ENCODE measurements at places on chromosomes 12 and 14. TPM values are rescaled to one million over a fixed set of nuclear protein-coding genes. Genes with fewer than 3 reads are reported as not detected.

- DNase-seq = no peak
- H3K4me1 ChIP-seq = no peaks in the 10 kb centered on the region
- no peaks in the 10 kb centered on the region for H3K27me3 ChIP-seq
- no peak overlapping the region for H3K27ac ChIP-seq
- no peaks in the 10 kb centered on the region for H3K36me3 ChIP-seq
These were observed 71.7 kb downstream of the DNAH10 start for GRCh38 chr12:123833830-123834229.

DNA sequence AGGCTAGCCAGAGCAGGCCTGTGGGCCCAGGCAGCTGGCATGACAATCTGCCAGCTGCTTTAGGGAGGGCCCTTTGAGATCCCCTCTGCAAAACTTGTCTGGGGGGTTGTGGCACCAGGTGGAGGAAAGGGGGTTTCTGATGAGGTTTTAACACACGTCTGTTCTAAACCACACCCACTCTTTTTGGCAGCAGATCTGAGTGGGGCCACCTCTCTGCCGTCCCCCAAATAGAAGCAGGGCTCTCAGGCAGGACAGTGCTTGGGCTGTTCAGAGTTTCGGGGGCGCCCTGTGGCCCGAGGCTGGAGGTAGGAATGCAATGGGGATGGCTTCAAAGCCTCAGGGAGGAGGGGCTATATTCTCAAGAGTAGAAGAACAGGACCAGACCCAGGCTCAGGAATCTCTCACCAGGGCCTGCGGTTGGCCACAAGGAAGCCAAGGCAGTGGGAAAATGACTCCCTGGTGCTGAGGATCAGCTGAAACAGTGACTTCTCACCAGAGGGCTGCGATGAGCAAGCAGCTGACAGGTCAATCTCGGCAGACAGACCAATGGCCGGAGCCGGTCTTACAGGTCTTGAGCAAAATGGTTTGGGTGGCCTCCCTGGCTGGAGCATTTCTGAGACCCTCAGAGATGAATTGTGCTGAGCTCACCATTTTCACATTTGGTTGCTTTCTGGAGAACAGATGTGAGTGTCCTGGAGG lies 1.5 kb upstream of the KRT5 start:
- no peak for DNase-seq
- no peak overlapping the region for H3K4me3 ChIP-seq
- no peaks in the 10 kb centered on the region for H3K36me3 ChIP-seq
- no peak overlapping the region for H3K27ac ChIP-seq
- no peaks in the 10 kb centered on the region for H3K4me1 ChIP-seq

- H3K27me3 ChIP-seq = no peaks in the 10 kb centered on the region
- peak overlapping the region; percentile 97 for H3K27ac ChIP-seq
- H3K4me3 ChIP-seq = peak overlapping the region; percentile 87
These were observed 568 bp downstream of the PPM1A start for GRCh38 chr14:60249321-60250256.

- no peaks in the 10 kb centered on the region for H3K27me3 ChIP-seq
- no peaks in the 10 kb centered on the region for H3K36me3 ChIP-seq
- H3K4me1 ChIP-seq = peaks cover 21% of the 10 kb centered on the region
- H3K27ac ChIP-seq = peak overlapping the region; percentile 27
- no peak overlapping the region for H3K4me3 ChIP-seq
These were observed 828.3 kb downstream of the DIO2 start for GRCh38 chr14:79383031-79383430.

OAS3 gene
- 1.8 TPM for total RNA-seq

DNA sequence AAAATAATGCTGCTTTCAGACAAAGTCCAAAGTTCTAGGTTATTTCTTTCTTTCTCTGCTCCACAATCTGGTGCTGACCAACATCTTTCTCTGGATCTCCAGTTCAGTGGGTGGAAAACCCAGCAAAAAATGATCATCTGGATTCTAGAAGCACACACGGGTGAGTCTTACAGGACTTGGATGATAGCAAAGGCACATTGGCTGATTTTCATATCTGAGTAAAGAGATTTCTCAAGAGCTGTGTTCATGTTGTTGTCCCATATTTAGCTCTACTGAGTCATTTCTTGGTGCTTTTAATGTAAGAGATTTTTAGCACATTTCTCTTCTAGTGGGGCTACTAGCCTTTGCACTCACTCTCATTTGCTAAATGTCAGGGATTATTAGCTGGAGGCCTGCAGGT lies 336.7 kb downstream of the GALC start:
- no peak for DNase-seq
- no peaks in the 10 kb centered on the region for H3K27me3 ChIP-seq
- H3K36me3 ChIP-seq = no peaks in the 10 kb centered on the region

DNA sequence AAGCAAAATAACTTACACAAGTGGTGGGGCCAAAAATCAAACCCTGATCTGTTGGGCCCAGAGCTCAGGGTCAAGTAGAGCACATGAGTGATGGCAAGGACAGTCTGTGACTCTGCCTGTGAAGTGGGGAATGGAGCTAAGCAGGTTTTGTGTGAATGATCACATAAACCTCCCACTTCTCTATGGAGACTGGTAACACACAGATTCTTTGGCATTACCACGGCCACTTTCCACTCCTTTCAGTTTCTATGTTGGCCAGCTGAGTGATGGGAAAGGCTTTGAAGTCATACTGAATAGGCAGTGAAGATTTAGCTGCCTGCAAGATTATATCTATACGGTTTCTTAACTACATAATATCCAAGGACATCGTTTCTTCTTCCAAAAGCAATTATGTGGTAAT lies 97.9 kb downstream of the ARMH4 start:
- no peaks in the 10 kb centered on the region for H3K27me3 ChIP-seq
- H3K27ac ChIP-seq = no peak overlapping the region
- H3K36me3 ChIP-seq = no peaks in the 10 kb centered on the region

DNA sequence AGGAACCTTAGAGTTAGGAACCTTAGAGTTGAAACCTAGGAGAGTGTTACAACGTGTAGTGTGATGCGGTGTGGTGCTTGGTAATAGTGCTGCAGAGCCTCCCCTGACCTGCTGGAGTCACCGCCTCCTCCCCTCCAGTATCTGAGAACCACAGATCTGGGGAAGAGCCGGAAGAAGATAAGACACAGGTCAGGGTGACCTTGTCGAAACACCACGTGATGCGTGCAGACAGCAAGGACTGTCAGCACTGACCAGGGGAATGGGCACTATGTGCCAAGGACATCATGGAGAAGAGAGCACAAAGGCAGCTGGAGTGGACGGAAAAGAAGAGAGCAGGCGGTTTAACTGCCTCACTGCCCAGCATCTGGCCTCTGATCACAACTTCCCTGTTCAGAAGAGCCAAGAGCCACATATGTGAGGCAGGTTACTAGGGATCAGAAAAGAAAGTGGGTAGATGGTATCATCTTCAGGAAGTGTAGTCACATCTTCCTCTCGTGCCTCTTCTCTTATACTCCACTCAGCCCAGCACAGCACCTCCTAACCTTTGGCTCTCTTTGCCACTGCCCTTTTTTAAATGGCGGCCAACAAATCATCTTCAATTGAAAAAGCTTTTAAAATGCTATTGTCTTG lies 93.7 kb downstream of the TESC start:
- H3K27ac ChIP-seq = no peak overlapping the region
- no peak for DNase-seq
- no peaks in the 10 kb centered on the region for H3K4me1 ChIP-seq
- no peak overlapping the region for H3K4me3 ChIP-seq

GRCh38 chr12:30019366-30020140 lies 235.8 kb upstream of the TMTC1 start:
- no peak for DNase-seq
- no peaks in the 10 kb centered on the region for H3K4me1 ChIP-seq
- H3K27me3 ChIP-seq = no peaks in the 10 kb centered on the region
- no peak overlapping the region for H3K27ac ChIP-seq
- no peak overlapping the region for H3K4me3 ChIP-seq

GRCh38 chr12:132054983-132055382 lies 89.1 kb downstream of the DDX51 start:
- no peaks in the 10 kb centered on the region for H3K4me1 ChIP-seq
- peaks cover 42% of the 10 kb centered on the region for H3K36me3 ChIP-seq
- H3K27ac ChIP-seq = no peak overlapping the region
- no peaks in the 10 kb centered on the region for H3K27me3 ChIP-seq

- no peaks in the 10 kb centered on the region for H3K27me3 ChIP-seq
- DNase-seq = no peak
- H3K36me3 ChIP-seq = peaks cover 3% of the 10 kb centered on the region
- H3K4me1 ChIP-seq = no peaks in the 10 kb centered on the region
These were observed 84.3 kb upstream of the ATF1 start for GRCh38 chr12:50679612-50680011.

KCNA5 gene
- 2.8 TPM for total RNA-seq

MUCL1 gene
- total RNA-seq = not detected

HOXC4 gene
- not detected for total RNA-seq

GRCh38 chr12:28855761-28856310 lies 293.2 kb upstream of the FAR2 start:
- H3K27ac ChIP-seq = no peak overlapping the region
- no peaks in the 10 kb centered on the region for H3K36me3 ChIP-seq
- no peaks in the 10 kb centered on the region for H3K4me1 ChIP-seq

DNA sequence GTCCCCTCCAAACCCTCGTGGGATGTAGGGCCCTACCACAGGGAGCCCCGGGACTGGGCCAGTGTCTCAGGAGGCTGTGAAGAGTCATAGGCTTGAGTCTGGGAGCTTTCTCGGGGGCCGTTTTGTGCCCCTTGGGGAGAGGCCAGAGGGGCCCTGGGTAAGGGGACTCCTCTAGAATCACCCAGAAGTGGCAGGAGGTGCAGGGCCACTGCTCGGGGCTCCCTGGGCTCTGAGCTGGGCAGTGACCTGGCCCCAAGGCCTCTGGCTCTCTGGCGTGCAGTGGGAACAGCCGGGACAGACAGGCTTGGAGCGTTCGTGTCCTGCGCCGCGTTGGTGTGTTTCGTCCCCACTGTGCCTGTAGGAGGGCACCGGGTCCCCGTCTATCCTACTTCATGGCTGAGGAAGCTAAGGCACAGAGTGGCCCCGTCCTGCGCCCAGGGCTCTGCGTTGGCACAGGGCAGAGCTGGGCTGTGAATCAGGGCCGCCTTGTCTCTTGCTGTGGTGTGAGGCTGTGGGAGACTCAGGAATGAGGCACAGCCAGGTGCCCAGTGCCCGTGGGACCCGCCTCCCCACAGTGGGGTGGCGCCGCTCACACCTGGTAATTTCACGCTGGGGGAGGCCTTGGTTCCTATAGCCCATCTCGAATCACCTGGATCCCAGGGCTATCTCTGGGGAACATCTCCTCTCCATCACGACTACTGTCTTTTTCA lies 23.8 kb upstream of the KIF26A start:
- DNase-seq = no peak
- H3K4me3 ChIP-seq = no peak overlapping the region
- peaks cover 33% of the 10 kb centered on the region for H3K27me3 ChIP-seq
- no peak overlapping the region for H3K27ac ChIP-seq
- no peaks in the 10 kb centered on the region for H3K36me3 ChIP-seq

GRCh38 chr12:6222078-6222654 lies 22.0 kb downstream of the CD9 start:
- DNase-seq = peak; percentile 65
- no peaks in the 10 kb centered on the region for H3K36me3 ChIP-seq
- H3K27ac ChIP-seq = peak overlapping the region; percentile 99
- no peaks in the 10 kb centered on the region for H3K27me3 ChIP-seq
- no peaks in the 10 kb centered on the region for H3K4me1 ChIP-seq

GRCh38 chr12:15919418-15919817 lies 8.3 kb downstream of the DERA start:
- H3K4me1 ChIP-seq = no peaks in the 10 kb centered on the region
- H3K27ac ChIP-seq = peak overlapping the region; percentile 74
- no peak overlapping the region for H3K4me3 ChIP-seq
- H3K36me3 ChIP-seq = no peaks in the 10 kb centered on the region

- H3K4me1 ChIP-seq = no peaks in the 10 kb centered on the region
- no peak overlapping the region for H3K4me3 ChIP-seq
- no peaks in the 10 kb centered on the region for H3K27me3 ChIP-seq
- DNase-seq = no peak
- H3K27ac ChIP-seq = no peak overlapping the region
- H3K36me3 ChIP-seq = no peaks in the 10 kb centered on the region
These were observed 12.6 kb upstream of the GPR162 start for GRCh38 chr12:6809056-6809455.

- H3K36me3 ChIP-seq = no peaks in the 10 kb centered on the region
- H3K27me3 ChIP-seq = no peaks in the 10 kb centered on the region
- peak; percentile 63 for DNase-seq
- peaks cover 9% of the 10 kb centered on the region for H3K4me1 ChIP-seq
- H3K4me3 ChIP-seq = no peak overlapping the region
These were observed 75.2 kb downstream of the CMAS start for GRCh38 chr12:22121224-22121623.

GRCh38 chr14:54796961-54797360 lies 105.7 kb downstream of the GCH1 start:
- H3K4me1 ChIP-seq = no peaks in the 10 kb centered on the region
- no peak overlapping the region for H3K4me3 ChIP-seq
- no peaks in the 10 kb centered on the region for H3K27me3 ChIP-seq
- no peak overlapping the region for H3K27ac ChIP-seq

GRCh38 chr14:77026166-77026929 lies 2.2 kb downstream of the IRF2BPL start:
- peak overlapping the region; percentile 93 for H3K4me3 ChIP-seq
- DNase-seq = peak; percentile 81
- no peaks in the 10 kb centered on the region for H3K4me1 ChIP-seq
- H3K27me3 ChIP-seq = no peaks in the 10 kb centered on the region

DNA sequence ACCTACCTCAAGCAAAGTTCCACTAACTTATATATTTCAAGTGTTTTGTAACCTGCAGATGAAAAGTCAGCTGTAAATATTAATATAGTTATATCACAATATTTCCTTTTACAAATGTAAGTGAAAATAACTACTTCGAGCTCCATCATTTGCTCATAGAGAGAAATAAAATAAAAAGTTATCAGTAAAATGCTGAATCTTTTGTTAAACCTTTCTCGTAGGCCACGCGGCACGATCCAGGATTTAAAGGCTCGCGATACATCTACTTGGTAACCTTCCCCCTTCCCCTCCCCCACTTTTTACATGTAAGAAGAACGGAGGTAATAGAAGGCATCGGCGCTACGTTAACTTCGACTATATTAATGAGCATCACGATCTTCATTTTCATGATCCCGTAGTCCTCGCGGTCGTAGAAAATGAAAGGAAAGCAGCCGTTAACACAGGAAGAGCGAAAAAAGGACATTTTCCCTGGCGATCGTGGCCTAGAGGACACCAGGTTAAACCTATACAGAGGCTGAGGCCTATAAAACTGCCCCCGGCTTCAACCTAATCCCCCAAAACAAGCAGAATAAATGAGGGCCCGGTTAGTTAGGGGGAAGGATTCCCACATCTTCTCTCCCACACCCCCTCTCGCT lies 508 bp downstream of the HNRNPC start:
- DNase-seq = no peak
- no peaks in the 10 kb centered on the region for H3K36me3 ChIP-seq
- H3K4me3 ChIP-seq = peak overlapping the region; percentile 81
- peaks cover 52% of the 10 kb centered on the region for H3K4me1 ChIP-seq
